ENCODE measurements at places on chromosomes 12 and 14.

DNA sequence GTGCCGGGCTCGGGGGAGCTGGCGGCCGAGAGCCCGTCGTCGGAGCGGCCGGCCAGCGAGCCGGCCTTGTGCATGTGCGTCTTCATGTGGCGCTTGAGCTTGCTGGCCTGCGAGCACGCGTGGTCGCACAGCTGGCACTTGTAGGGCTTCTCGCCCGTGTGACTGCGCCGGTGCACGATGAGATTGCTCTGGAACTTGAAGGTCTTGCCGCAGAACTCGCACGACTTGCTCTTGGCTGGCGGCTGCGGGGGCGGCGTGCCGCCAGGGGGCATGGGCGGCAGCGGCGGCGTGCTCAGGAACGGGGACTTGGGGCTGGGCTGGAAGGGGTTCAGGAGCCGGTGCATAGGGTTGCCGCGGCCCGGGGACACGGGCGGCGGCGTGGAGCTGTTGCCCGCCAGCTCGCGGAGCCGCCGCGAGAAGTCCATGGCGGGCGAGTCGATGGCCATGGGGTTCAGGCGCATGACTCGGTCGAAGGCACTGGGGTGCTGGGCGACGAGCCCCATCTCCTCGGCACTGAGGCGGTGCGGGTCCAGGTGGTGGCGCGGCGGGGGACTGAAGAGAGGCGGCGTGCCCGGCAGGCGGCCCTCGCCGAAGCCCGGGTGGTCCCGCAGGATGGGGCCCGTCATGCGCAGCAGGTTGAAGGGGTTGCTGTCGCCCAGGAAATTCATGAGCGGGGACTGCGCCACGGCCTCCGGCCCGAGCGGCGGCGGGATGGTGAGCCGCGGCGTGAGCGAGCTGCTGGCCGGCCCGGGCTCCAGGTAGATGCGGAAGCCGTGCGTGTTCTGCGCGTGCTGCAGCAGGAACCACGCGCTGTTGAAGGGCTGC lies 96.5 kb downstream of the BCL11B start:
- no peak for DNase-seq

DNA sequence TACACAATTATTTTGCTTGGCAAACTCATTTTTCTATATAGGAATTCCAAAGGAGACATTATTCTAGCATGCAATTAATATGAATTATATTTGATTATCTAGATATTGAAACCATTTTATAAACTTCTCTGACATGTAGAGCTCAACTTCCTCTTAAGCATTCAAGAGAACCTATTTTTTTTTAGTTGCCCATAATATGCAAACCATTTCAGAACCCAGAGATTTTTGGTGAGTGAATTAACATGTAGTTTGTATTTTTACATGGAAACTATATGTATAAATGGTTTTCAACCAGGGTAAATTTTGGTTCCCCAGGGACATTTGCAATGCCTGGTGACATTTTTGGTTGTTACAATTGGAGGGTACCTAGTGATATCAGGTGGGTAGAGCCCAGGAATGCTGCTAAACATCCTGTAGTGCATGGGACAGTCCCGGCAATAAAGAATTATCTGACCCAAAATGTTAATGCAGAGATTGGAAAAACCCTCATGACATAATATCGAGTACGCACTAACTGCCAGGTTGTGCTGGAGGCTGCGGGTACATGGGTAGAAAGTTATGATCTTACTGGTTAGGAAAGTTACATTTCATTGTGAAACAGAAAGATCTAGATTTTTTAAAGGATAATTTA lies 338.9 kb upstream of the GARIN2 start:
- no peak for DNase-seq

GRCh38 chr12:3107071-3107583 lies 29.9 kb downstream of the TSPAN9 start:
- DNase-seq, result no peak

DNA sequence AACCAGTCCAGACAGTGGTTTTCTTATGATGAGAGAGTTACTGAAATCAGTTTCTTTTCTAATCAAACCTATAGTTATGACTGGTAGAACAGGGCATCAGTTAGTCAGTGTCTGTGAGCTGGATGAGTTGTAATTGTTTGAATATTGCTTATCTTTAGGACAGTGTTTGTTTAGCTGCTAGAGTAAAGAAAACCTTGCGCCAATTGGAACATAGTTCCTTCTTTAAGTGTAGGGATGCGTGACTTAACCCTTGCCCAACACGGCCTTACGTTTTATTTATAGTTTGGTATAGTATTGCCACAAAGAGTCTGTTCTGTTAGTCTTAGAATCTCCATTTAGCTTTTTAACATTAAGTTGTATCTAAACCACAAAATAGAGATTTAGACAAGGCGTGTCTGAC lies 572.6 kb downstream of the SLC16A7 start:
- DNase-seq, result no peak

GRCh38 chr12:6034596-6034995 lies 89.5 kb upstream of the ANO2 start:
- DNase-seq, result no peak

GRCh38 chr14:63642656-63643382 lies 1.1 kb upstream of the WDR89 start:
- no peak for DNase-seq

- no peak for DNase-seq
These were observed 134.2 kb downstream of the RPS29 start for GRCh38 chr14:49451938-49452337.

- DNase-seq, result no peak
These were observed 1.5 kb downstream of the RAB35 start for GRCh38 chr12:120115066-120115465.

DNA sequence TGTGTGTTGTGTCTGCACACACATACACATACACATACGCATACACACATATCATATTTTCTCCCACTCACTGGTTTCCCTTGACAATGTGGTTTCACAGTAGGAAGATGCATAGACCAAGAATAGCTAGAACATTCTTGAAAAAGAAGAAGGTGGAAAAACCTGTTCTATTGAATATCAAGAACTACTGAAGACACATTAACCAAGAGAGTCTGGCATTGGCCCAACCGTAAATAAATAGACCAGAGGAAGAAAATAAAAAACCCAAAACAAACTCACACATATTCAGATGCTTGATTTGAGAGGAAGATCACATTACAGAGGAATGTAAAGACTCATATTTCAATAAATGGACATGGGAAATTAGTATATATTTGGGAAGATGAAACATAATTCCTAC lies 311.3 kb downstream of the FOXG1 start:
- no peak for DNase-seq

DNA sequence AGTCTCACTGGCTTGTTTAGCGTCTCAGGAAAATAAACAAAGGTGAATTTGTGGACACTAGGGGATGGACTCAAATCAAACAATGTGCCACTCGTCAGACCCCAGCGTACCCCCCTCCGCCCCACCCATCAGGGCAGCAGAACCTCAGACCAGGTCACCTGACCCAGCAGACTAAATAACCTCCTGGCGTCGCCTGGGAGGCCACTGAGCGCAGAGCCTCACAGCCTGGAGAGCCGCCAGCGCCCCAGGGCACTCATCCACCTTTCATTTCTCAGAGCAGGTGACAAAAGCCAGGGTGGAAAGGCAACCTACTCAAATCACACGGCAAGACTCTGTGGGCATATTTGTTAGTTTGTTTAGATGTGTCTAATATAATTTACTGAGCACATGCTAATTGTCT lies 100.9 kb downstream of the DICER1 start:
- DNase-seq, result no peak

DNA sequence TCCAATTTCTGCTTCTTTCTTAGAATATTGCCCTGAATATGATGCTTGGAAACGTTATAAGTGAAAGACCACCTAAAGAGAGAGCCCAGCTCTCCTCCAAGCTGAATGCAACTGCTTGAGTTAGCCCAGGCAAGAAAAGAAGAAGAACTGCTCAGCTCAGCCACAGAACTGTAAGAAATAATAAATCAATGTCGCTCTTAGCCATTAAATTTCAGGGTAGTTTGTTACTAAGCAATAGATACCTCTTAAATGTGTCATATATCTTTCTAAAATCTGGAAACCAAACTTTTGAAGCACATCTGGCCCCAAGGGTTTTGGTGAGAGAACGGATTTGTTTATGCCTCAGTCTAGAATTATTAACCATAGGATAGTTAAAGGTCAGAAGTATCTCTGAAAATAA lies 50.4 kb downstream of the SLC6A15 start:
- DNase-seq, result no peak

GRCh38 chr12:62848418-62848817 lies 86.5 kb downstream of the PPM1H start:
- DNase-seq, result no peak

DNA sequence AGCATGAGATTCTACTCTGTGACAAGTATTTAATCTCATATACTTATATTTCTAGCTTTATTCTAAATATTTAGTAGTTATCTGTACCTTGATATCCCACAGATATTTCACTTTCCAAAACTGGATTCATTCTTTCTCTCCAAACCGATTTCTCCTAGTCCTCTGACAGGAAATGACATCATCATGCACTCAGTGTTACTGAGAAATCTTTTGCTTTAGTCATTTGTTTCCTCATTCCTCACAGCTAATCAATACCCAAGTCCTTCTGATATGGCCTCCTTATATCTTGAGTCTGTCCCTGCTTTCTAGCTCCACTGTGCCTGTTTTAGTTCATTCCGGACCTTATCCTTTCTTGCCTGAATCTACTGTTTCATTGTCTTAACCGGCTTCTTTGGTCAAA lies 39.4 kb upstream of the E2F7 start:
- no peak for DNase-seq
